Nucleus accumbens (tissue), 56 donors: ENCODE measurements at places on chromosomes 2 and 18.

DNA sequence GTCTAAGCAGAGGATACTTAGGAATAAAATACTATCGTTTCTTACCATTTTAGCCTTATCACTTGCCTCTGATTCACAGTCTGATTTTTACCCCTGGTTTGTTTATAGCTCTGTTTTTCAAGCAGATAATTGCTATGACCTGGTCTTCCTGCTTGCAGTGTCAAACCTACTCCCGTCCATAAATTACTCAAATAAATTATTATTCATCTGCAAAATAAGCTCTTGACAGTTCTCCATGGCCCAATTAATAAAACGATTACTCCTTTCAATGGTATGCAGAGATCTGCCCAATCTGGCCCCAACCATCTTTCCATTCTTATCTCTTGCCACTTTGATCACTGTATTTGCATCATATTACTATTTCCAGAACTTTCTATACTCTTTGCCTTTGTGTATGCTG lies 354.0 kb downstream of the CCDC85A start:
- no peak for DNase-seq

- no peak for DNase-seq
Observed at GRCh38 chr18:55857409-55857808, 269.4 kb upstream of the TCF4 start.

DNA sequence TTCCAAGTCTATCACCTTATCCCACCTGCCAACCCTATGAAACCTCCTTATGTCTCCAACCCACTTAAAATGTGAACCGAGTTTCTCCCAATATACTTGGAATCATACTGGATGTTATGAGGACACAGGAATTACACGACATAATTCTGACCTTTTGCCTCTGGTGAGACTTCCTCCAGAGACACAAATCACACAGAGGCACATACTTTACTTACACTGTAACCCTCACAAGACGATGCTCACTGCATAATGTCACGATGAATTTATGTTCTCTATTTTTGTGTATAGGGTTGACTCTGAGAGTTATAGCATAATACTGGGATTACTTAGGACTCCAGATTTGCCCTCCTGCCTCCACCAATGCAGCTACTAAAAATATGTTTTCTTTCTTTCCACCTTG lies 28.0 kb upstream of the SETBP1 start:
- no peak for DNase-seq

- no peak for DNase-seq
Observed at GRCh38 chr2:63669596-63669995, 80.8 kb downstream of the MDH1 start.

GRCh38 chr2:165079432-165079831 lies 124.1 kb upstream of the SLC38A11 start:
- no peak for DNase-seq

DNA sequence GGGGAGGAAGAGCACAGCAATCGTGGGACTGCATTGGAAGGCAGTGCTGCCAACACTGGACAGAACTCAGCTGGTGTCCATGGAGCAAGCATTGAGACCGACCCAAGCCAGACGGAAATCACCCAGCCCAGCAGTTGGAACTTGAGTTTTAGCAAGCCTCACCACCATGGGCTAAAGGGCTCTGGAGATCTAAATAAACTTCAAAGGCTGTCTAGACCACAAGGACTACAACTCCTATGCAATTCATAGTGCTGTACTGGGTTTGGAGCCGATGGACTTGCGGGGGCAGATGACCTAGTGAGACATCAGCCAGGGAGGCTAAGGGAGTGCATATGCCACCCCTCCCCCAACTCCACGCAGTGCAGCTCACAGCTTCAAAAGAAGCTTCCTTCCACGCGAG lies 243.6 kb upstream of the SLC39A10 start:
- no peak for DNase-seq

GRCh38 chr18:33838054-33838453 lies 260.0 kb downstream of the ASXL3 start:
- no peak for DNase-seq

DNA sequence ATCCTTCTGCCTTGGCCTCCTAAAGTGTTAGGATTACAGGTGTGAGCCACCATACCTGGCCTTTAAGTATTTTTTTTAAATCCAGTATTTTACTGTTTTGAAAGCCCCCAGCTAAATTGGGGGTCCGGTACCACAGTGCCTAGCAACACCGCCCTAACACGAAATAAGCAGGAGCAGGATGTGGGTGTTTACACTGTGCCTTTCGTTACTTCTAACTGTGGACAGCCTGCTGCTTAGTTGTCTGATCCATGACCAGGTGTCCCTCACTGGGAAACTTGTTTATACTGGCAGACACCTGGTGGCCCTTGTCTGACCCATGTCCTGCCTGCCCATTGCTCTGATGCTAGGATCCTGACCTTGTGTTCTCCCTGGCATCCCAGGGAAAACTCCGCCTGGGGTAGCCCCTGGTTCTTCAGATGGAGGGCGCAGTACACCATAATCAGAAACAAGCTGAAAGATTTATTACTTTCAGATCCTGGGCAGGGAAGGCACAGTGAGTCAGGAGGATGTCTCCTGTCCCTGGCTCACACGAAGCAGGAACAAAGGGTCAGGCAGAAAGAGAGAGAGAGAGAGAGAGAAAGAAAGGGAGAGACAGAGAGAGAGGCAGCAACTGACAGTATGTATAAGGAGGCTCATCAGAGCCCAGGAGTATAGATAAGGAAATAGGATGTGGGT lies 55.7 kb downstream of the NCAPH start:
- no peak for DNase-seq

DNA sequence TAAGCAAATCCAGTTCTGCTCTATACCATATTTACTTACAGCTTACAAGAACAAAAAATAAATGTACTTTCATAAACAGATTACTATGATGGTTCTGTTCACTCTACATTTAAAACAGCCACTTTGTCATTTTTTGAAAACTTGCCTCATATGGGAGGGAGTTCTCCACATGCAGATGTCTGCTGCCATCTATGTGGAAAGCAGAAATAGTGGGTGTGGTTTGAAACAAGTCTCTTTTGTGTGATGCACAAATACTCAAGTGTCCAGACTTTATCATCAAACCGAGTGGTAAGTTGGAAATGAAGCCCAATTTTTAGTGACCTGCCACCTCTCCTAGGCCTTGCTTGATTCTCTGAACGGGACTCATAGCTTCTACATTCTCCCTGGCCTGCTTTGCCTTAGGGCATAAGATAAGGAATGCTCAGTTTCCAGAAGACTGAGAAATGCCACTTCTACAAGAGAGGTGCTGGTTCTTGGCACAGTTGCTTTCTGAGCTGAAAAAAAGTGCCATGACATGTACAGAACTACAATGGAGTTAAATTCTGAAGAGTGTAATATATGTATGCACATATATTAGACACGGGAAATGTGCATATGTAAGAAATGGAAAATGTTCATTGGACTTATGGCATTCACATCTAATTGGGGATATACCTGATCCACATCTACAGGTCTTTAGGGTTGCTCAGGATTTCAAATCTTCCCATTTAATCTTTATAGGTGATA lies 221.0 kb downstream of the SLC8A1 start:
- no peak for DNase-seq
